ENCODE measurements at places on chromosomes 13 and 19.

- no peak for DNase-seq
These were observed 6.4 kb upstream of the ERCC5 start for GRCh38 chr13:102839462-102839861.

DNA sequence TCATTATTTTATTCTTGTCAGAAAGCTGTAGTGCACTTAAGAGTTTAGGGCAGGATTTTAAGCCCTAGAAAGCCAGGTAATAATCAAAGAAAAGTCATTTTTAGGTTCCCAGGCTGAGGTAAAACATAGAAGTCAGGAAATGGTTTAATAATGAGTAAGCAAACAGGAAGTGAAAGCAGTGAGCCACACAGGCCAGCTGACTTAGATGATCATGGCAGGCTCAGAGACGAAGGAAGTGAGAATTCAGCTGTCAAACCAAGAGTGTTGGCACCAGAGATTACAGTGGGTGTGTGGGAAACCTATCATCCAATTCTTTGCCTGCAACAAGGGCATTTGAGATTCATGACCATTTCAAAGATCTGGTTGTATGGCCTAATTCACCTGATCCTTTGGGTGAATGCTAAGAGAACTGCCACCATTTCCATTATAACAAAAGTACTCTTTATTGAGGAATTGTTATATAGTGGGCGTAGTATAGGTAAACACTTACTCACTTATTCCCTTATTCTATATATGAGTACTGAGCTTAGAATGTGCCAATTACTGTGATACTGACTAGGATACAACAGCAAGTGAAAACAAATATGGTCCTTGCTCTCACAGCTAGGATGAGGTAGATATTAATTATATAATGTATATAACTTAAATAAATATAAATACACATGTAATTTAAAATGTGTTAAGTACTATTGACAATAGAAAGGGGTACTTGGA lies 103.7 kb upstream of the EDNRB start:
- DNase-seq = no peak

DNA sequence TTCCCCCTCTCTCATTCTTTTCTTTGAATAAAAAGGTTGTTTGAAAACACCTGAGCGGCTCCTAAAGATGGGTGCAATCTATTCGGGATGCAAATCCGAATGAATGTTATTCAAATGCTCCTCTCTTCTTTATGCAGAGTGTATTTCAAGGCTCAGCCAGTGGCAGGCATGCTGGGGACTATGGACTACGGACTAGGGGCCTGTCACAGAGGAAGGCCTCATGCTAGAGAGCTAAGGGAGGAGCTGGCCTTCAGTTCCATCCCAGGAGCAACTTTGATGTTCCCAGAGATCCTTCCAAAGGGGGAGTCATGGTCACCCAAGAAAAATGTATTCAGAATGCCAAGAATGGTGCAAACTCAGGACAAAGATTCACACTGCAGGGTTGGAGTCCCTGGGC lies 9.3 kb downstream of the ALOX5AP start:
- DNase-seq = no peak

DNA sequence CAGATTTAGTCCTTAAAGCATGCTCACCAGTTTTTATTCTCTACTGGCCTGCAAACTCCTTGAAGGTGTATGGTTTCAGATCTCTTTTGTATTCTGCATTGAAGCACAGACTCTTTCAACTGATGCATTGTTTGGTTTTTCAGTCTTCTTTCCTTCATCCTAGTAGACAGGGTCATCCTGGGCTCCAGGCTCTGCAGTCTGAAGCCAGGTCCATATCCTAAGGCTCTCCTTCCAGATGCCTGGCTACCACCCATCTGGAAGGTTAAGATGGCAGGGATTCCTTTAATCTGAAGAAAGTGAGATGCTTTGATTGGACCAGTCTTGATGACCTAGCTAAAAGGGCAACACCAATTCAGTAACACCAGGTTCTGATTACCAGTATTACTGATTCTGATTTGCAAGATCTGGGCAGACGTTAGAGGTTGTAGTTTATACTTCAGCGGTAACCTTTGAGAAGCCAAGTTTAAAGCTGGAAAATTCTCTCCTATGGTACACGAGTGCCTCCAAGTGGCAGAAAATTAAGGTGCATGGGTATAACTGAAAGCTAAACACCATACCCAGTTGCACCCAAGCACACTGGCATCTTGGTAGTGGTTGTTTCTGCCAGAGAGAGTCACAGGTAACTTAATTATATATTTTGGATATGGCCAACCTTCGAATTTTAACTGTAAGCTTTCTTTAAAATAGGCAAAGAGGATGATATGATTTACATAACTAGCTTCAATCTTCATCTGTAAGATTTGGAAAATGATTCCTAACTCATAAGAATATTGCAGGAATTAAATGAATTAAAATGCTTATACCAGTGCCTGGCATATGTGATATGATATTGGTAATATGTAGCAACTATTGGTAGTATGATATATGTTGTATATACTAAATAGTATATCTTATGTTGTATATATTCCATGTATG lies 1651.9 kb upstream of the MIR17HG start:
- DNase-seq = no peak

DNA sequence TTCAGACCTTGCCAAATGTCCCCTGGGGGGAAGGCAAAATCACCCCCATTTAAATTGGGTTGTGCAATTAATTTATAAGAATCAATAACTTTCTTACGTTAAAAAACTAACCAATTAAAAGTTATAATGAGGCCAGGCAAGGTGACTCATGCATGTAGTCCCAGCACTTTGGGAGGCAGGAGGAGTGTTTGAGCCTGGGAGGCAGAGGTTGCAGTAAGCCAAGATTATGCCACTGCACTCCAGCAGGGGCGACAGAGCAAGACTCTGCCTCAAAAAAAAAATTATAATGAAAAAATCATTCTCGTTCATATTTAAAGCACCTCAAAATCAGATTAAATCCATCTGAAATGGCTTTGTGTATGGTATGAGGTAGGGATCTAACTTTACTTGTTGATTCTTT lies 18.4 kb upstream of the SIGLEC14 start:
- no peak for DNase-seq

DNA sequence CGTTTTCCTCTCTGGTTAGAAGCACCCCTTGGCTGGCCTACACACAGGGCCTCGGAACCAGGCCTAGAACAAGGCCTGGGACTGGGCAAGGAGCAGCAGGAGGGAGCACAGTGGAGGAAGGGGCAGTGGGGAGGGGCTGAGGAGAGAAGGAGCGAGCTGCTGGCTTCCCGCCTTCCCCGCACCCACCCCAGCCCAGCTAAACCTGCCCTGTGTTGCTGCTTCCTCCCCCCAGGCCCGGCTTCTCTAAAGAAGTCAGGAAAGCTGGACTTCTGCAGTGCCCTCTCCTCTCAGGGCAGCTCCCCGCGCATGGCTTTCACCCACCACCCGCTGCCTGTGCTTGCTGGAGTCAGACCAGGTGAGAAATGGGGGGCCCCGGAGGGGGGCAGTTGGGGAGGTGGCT lies 24.3 kb downstream of the LYL1 start:
- no peak for DNase-seq

GRCh38 chr19:38685666-38686529 lies 38.4 kb downstream of the ACTN4 start:
- DNase-seq = no peak

DNA sequence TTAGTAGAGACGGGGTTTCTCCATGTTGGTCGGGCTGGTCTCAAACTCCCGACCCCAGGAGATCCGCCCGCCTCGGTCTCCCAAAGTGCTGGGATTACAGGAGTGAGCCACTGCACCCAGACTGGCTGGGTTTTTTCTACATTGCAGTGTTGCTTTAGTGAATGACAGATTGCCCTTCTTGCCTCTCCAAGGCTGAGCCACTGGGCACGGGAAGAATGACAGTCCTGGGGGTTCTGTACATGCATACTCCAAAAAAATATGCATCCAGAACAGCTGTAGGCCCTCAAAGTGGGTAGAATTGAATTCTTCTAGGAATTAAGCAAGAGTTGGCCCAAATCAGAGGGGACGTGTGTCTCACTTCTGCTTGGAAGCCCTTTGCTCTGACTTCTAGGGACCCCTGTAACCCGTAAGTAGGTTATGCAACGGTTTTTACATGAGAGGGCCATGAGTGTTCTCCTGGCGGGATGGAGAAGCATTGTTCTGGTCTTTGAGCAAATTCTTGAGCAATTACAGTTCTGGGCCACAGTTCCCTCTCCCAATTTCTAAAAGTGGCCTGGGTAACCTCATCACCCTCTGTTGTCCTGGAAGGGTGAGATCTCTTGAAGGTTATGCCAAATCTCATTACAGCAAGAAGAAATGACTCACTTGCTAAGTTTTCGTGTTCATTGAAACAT lies 3.6 kb downstream of the ACTN4 start:
- no peak for DNase-seq

DNA sequence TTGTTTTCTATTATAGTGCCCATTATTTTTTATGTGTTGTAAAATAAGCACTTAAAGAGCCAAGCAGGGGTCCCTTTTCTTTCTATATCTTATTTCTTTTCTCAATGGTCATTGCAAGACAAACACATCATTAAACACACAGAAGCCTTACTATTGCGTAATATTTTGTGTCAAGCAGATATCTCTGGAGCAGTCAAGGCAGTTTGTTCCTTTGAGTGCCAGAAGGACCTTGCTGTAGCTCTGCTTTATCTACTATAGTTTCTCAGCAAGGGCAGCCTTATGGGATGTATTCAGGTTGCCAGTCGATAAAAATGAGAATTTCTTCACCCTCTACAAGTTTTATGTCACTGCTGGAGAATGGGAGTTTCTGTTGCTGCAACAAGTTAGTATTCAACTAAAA lies 319.3 kb downstream of the TDRD3 start:
- DNase-seq = no peak

- DNase-seq = no peak
These were observed 109.5 kb downstream of the TBC1D4 start for GRCh38 chr13:75372517-75372916.

DNA sequence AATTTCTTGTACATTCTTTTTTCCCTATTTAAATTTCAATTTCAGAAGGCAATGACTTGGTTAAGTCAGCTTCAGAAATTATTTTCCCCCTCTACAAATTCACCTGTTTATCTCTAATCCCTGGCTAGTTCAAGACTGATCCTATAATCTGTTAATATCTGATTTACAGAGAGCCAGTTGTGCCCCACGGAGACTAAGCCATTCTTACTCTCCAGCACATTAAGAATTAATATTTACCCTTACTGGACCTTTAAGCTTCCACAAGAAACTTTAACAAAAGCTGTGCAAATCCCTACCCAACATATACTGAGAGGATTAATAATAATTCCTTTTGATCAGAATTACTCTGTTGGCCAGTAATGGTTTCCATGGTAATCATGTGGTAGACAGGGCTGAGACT lies 786.2 kb downstream of the PCDH9 start:
- DNase-seq = no peak

- no peak for DNase-seq
These were observed 20.7 kb upstream of the ZNF331 start for GRCh38 chr19:53517114-53517741.

DNA sequence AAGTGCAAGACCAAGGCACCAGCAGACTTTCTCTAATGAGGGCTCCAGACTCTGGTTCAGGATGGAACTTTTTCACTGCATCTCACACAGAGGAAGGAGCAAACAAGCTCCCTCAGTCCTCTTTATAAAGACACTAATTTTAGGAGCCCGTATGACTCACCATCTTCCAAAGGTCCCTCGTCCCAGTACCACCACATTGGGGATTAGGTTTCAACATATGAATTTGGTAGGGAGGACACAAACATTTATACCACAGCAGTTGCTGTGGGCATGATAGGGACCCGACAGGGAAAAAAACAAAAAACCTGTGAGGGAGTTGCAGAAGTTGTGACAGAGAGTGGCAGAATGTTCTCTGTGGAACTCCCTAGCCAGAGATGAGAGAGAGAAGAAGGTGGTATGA lies 6.5 kb upstream of the CNMD start:
- no peak for DNase-seq

- DNase-seq = no peak
These were observed 4.1 kb downstream of the FRY start for GRCh38 chr13:32035716-32036115.

DNA sequence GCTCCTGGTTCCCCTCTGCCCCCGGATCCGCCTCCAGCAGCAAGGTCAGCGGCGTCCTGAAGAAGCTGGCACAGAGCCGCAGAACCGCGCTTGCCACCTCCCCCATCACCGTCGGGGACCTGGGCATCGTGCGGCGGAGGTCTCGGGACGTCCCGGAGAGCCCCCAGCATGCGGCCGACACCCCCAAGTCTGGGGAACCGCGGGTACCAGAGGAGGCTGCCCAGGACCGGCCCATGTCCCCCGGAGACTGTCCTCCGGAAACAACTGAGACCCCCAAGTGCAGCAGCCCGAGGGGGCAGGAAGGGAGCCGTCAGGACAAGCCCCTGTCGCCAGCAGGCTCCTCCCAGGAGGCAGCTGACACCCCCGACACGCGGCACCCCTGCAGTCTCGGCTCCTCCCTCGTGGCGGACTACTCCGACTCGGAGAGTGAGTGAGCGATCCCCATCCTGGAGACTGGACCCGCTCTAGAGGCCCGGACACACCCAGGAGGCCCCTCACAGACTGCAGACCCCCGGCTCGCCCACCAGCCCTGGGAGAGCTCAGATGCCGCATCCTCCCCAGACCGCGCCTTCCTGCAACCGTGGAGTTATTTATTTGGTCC lies 1.6 kb upstream of the MRI1 start:
- no peak for DNase-seq

DNA sequence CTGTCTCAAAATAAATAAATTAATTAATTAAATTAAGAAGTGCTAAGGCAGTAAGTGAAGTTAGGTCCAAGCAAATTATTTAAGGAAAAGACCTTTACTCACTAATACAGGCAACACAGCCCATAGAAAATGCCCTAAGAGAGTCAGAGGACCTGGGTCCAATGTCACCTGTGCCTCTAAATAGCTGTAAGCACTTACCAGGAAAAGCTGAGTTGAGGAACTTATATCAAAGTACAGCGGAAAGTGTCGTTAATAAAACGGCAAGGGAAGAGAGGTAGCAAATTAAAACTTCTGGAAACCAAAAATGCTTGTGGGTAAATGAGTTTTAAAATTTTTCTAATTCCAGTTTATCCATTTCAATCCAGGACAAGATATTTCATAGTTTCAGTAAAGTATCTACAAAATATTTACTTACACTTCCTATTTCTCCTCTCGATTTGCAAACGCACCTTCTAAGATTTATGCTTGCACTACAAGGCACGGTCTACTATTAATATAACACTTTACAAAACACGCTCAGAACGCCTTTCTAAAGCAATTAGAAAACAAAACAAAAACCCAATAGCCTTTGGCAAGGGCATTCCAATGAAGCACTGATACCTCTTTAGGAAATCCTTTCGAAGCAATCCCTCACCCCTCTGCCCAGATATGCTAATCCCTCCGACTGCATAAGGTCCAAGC lies 963 bp downstream of the VPS36 start:
- no peak for DNase-seq

Data from stimulated activated CD4-positive, alpha-beta T cell treated with anti-CD3 and anti-CD28 coated beads, TNF-alpha, amount 100 ng/mL, for 4 hours (primary cell).